ENCODE measurements at places on chromosomes 7 and 10.

GRCh38 chr7:26136831-26137230, 15.2 kb upstream of the NFE2L3 start:
- no peak for DNase-seq

- peak; percentile 3 for DNase-seq
Observed at GRCh38 chr7:42876182-42877068, 35.4 kb downstream of the C7orf25 start.

DNA sequence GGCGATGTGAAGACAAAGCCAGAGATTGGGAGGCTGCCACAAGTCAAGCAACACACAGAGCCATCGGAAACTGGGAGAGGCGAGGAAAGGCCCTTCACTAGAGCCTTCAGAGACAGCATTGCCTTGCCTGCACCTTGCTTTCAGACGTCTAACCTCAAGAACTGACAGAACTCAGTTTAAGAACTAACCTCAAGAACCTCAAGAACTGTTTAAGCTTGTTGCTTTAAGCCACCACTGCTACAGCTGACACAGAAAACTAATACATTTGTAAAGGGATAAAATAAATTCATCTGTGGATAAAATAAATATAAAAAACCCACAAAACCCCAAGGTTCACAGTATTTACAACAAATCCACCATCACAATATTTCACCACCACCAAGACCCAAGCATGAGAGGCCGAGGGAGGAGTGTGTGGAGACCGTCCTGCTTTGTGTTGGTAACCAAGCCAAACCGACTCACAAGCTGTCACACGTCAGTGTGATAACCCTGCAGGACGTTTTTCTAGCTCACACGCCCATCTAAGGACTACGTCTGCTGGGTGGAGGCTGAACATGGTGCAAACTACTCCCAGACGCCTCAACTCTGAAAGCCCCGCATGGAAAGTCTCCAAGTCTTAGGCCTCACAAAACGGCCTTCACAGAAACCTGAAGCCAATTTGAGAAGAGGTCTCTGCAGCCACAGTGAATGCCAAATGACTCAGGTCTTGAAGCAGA, 116.8 kb downstream of the ABLIM1 start:
- peak; percentile 43 for DNase-seq

DNA sequence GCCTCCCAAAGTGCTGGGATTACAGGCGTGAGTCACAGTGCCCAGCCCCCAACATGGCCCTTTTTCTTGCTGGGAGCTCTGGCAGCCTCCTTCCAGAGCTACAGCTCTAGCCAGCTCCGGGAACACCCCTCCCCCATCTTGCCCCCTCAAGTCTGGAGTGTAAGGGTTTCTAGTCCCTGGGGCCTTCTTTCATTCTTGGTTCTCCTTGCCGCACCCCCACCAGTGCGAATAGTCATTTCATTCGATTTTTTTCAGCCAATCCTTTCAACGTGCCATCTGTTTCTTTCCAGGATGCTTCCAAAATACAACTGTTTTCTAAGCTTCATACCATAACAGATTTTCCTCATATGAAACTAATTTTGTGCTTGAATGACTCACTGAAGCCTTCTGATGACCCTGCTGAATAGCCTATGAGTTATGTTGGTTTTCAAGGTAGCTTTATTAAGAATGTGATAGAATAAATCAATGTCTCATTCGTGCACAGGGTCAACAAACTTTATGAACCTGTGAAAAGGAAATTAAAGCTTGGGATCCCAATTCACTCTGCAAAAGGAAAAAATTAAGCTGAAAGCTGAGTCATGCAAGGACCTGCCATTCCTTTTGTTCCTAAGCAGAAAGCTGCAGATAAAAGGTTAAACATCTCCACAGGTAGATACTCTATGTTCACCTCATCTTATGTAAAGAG, 38.6 kb downstream of the CDC14C start:
- no peak for DNase-seq

- no peak for DNase-seq
Observed at GRCh38 chr7:48042636-48043035, 7.3 kb downstream of the C7orf57 start.
